Ovary (tissue), 10 donors: ENCODE measurements at places on chromosomes 5 and 9.

- DNase-seq: peak; percentile 55
Observed at GRCh38 chr5:138610918-138611677, 35.9 kb upstream of the HSPA9 start.

- DNase-seq: no peak
Observed at GRCh38 chr9:89664896-89665329, 60.1 kb downstream of the GADD45G start.

GRCh38 chr5:148682058-148683026 lies 28.0 kb upstream of the HTR4 start:
- no peak for DNase-seq

DNA sequence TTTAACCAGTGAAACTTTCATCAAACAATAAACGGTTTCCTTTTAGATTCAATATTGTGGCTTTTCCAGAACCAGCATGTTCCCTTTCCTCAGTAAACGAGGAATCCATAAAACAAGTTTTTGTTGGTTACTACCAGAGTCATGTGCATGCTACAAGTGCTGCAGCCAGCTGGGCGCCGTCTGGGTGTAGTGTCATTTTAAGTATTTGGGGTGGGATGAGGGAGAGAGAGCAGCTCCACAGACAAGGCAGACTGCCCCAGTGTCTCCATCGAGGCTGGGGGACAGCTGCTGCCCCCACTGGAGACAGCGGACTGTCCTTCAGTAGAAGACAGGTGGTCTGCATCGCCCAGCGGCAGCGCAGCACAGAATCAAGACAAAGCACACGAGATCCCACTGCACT lies 17.3 kb downstream of the ARPC5L start:
- no peak for DNase-seq

- no peak for DNase-seq
Observed at GRCh38 chr5:43774881-43775399, 172.0 kb downstream of the NNT start.

DNA sequence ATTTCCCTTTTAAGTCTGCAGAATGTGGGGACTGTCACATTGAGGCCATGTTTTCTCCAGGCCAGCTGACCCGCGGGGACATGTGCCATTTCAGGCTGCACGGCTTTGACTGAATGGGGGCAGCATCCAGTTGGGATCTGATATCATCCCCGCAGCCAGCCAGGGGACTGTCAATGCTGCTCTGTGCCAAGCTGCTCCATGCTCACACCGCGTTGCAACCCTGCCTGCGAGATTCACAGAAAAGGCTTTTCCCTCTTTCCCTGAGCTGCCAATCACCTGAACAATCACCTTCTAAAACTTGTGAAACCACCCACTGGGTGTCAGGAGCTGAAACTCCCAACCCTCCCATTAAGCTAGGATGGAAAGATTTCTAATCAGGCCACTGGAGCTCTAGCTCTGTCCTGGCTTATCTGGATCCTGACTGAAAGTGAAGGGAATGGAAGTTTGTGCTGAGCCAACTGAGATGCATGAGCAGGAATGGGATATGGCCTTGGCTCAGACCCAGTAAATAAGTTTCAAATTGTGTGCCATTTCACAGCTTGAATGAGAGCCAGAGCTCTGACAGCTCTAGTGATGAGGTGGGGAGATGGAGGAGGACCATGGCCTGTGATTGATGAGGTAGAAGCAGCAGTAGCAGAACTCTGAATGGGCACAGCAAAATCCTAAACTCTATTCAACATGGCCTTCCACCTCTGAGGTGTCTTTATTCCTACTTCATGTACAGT lies 34.5 kb upstream of the ZNF366 start:
- no peak for DNase-seq

- DNase-seq: no peak
Observed at GRCh38 chr5:130452744-130453143, 548.5 kb downstream of the CHSY3 start.

- DNase-seq: no peak
Observed at GRCh38 chr9:126294331-126295081, 32.1 kb upstream of the MVB12B start.

- DNase-seq: no peak
Observed at GRCh38 chr9:123044586-123044985, 11.1 kb downstream of the GPR21 start.

DNA sequence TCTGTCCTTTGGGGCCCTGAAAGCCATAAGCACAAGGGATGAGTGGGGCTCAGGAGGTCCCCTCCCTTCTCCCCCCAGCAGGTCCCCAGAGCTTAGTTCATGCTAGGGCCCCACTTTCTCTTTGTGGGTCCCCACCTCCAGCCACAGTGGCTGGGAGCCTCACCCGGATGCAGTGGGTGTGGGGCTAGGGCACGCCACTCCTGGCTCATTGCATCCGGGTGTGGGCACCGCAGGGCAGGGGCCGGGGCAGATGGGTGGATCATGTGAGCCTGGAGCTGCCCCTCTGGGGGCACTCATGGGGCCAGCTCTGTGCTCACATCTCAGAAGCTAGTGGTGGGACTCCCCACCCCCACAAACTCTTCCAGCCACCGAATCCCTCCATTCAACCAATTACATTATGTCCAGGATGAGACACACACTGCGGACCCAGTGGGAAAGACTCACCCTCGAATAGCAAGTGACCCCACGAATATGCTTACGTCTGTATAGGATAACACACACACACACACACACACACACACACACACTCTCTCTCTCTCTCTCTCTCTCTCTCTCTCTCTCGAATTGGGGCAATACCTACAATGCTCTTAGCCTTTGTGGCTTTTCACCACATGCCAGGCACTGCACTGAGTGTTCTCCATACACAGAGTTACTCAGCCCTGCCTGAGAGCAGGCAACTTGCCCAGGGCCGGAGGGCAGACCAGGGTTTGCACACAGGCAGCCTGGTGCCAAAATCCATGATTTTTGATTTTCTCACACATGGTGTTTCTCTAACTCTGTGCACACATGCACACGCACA lies 16.8 kb upstream of the PHYKPL start:
- DNase-seq: no peak

DNA sequence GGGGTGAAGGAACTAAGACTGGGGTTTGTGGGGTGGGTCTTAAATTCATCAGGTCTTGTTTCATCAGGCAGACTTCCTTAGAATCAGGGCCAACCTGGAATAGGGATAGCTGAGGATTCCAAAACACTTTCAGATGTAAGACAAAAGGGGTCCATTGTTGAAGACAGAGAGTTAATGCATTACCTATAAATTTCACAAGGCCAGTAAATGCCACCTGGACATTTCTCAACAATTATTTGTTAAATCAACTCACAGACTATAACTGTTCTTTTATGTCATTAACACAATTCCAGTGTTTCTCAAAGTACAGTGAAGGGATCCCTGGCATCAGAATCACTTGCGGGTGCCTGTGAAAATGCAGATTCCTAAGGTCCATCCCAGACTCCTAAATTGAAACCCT lies 2.8 kb downstream of the MARCHF3 start:
- no peak for DNase-seq

- DNase-seq: no peak
Observed at GRCh38 chr9:3863111-3863528, 337.3 kb upstream of the RFX3 start.

- no peak for DNase-seq
Observed at GRCh38 chr5:134825212-134825611, 20.6 kb upstream of the C5orf24 start.

DNA sequence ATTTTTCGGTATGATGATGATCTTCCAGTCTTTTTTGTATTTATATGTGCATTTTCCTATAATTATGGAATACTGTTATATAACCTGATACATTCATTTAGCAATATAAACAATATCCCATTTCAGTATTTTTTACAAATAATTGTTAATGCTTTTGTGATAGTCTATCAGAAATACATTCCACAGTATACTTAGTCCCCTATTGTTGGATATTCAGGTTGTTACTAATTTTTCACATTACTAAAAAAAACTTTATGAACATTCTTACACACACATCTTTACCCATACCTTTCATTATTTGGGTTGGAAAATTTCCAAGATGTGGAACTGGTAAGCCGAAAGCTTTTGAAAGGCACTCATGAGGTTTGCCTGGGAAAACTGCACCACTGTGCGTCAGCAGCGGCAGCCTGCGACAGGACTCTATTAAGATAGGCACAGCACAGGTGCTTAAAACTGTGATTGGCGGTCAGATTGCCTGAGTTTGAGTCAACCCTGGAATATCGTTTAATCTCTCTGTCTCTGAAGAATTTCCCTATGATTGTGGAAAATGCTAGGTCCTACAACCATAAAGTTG lies 147.5 kb upstream of the ERCC6L2 start:
- no peak for DNase-seq

DNA sequence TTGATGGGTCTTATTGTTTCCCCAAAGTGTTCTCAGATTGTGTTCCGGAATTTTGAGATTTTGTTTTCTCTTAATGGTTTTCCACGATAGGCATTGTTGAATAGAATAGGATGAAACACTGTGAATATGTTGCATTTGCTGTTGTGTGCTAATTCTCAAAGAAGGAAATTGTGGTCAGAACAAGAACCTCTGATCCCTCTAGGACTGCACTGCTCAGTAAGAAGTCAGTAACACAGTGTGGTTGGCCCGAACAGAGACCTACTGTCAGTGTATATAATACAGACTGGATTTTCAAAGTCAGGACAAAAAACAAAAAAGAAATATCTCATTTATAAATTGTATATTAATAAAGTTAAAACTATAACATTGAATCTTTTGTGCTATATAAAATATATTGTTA lies 494.8 kb downstream of the MAT2B start:
- DNase-seq: no peak

GRCh38 chr5:133950821-133951612 lies 17.4 kb downstream of the C5orf15 start:
- DNase-seq: no peak

- DNase-seq: no peak
Observed at GRCh38 chr5:32280656-32281081, 32.1 kb downstream of the MTMR12 start.

DNA sequence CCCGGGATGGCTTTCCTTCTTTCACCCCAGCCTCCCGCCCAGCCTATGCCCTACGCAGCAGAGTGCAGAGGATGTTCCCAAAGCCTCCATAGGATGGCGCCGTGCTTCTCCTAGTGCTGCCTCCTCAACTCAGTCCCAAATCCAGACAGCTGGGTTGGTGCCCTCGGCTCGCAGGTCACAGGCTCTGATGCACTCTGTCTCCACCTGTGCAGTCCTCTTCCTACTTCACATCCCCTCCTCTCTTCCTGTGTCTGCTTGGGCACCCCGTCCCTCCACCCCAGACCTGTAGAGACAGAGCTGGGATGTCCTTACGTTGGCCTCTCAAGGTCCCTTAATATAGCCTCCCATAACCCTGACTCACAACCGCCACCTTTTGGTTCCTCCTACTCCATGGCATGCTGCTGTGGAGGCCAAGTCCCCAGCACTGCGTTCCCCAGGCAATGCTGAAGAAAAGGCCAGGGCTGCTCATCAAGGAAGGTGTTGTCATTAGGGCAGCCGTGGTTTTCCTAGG lies 314.4 kb downstream of the GADD45G start:
- no peak for DNase-seq

GRCh38 chr5:132737982-132738681 lies 786 bp upstream of the KIF3A start:
- no peak for DNase-seq

- DNase-seq: peak; percentile 33
Observed at GRCh38 chr5:6721442-6721841, 8.2 kb downstream of the TENT4A start.

DNA sequence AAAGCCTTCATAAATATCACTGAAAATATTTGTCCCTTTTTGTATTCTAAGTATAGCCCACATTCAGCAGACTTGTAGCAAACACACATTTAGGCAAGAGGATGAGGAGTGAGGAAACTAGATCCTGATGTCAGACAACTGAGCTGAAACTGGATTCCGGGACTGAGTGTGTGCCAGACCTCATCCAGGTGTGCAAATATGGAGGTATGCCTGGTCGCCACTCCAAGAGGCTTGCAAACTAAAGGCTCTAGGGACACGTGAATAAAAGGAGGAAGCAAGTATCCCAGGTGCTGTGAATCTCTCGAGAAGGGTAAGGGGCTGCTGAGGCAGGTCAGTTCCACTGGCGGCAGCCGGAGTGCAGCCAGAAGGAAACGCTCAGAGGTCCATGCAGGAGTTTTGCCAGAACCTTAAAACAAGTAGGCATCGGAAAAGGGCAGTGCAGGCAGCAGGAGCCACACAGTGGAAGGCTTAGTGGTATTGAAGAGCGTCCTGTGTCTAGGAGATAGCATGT lies 77.4 kb upstream of the ALDH1B1 start:
- no peak for DNase-seq
